Mononuclear cell (primary cell): ENCODE measurements at places on chromosomes 3 and 15. TPM values are rescaled to one million over a fixed set of nuclear protein-coding genes. Genes with fewer than 3 reads are reported as not detected.

The POC1A gene
- total RNA-seq = 0.21 TPM

The SCG3 gene
- not detected for total RNA-seq

The C2CD4B gene
- 0.21 TPM for total RNA-seq

The SEMA7A gene
- total RNA-seq = 5.9 TPM

The P2RY14 gene
- 2.3 TPM for total RNA-seq

The TRIM42 gene
- total RNA-seq = not detected

The RGMA gene
- total RNA-seq = 0.10 TPM

The GPR62 gene
- 0.10 TPM for total RNA-seq

The SEMA6D gene
- total RNA-seq = under 0.01 TPM

The ANKRD63 gene
- not detected for total RNA-seq

The GALNT15 gene
- total RNA-seq = not detected

The BFSP2 gene
- not detected for total RNA-seq

The MAP2K5 gene
- 7.3 TPM for total RNA-seq

The CD200 gene
- 6.9 TPM for total RNA-seq

The LRRN1 gene
- total RNA-seq = 1.3 TPM

The IDH3A gene
- total RNA-seq = 40.5 TPM

The BCL2A1 gene
- total RNA-seq = 511 TPM

The PPP1R14D gene
- not detected for total RNA-seq

The NAALADL2 gene
- total RNA-seq = 1.3 TPM

The GOLGA8M gene
- 1.2 TPM for total RNA-seq

The CHRFAM7A gene
- total RNA-seq = 5.1 TPM

The PIF1 gene
- total RNA-seq = 0.31 TPM

The ACTC1 gene
- not detected for total RNA-seq

The LRRC28 gene
- total RNA-seq = 13.3 TPM

The RYK gene
- total RNA-seq = 107 TPM

The RBP2 gene
- total RNA-seq = not detected

The SEMA3B gene
- 0.42 TPM for total RNA-seq

The LNP1 gene
- 1.7 TPM for total RNA-seq

The GATM gene
- 2.3 TPM for total RNA-seq

The SERINC4 gene
- not detected for total RNA-seq

The CHRNA5 gene
- total RNA-seq = 0.52 TPM

The BRK1 gene
- total RNA-seq = 73.0 TPM

The CDHR4 gene
- total RNA-seq = not detected

The CFAP20DC gene
- 0.10 TPM for total RNA-seq

The FAM81A gene
- 0.94 TPM for total RNA-seq

The CYP8B1 gene
- under 0.01 TPM for total RNA-seq

The GOLGA8S gene
- 0.10 TPM for total RNA-seq

The FGD5 gene
- total RNA-seq = 0.10 TPM

The SLC22A13 gene
- not detected for total RNA-seq

The GNAT1 gene
- not detected for total RNA-seq

The GCSAM gene
- total RNA-seq = 6.4 TPM

The IL16 gene
- 89.8 TPM for total RNA-seq

The SCN10A gene
- not detected for total RNA-seq
